ENCODE measurements at places on chromosomes 12 and 14.

DNA sequence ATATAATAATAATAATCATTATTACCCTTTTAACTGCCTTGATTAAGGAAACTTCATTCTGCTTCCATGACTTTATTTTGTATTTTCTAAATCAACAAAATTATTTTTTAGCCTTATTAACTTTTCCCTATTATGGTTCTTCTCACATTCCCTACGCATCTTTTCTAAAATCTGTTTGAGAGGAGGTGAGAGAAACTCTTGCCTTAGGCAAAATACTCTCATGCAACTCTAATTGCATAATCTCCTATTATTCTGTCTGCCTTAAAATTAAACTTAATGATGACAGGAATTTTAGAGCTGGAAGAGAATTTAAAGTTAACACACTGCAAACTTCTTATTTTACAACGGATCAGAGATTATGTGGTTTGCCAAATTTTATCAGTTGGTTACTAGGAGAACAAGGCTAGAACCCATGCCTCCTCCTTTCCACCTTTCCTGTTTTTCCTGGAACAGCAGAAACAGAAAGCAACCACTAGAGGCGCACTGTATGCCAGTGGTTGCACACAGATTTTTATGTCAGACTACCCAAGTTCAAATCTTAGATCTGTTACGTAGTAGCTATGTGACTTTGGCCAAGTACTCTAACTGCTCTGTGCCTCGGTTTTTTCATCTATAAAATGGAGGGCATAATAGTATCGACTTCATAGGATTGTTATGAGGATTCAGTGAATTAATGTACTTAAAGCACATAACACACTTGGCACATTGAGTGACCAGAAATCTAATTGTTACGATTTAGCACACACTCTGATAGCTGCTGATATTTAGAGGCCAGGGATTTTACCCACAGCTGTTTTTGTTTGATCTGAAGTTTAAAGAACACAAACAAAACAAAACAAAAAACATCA, 4.3 kb upstream of the BRMS1L start:
- no peak for DNase-seq

GRCh38 chr12:56229916-56230431, at the start of gene SLC39A5:
SLC39A5 (plus strand) TSS chr12:56230051; CDS start chr12:56231275, 1,224 bp downstream.
- DNase-seq = no peak

GRCh38 chr14:36857842-36858445, 196.3 kb downstream of the PAX9 start:
- no peak for DNase-seq

DNA sequence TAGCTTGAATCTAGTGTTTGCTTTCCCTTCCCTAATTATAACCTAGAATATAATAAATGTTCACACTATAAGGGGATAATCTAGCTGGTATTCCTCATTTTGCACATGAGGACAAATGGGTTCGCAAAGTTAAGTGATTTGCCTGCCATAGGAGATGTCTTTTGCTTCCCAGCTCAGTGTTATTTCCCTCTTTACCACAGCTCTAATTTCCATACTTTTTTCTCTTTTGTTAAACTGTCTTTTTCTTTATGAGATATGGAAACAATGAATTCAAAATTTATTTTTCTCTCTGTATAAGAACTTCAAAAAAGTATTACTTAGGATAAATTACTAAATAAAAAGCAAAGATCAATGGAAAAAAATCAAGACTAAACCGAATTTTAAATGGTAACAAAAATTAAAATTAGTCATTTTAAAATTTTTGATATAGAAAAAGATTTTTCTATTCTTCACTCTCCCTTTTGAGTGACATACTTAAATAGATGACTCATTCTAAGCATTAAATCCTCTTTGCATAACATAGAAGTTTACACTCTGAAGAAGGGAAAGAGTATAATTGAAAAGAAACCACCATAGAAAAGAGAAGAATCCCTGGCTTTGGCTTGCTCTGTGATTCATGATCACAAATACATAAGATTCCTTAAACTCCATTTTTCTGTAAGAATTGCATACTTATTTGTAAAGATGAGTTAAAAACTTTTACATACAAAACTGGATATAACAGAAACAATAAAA, 97.3 kb downstream of the INSM2 start:
- DNase-seq = no peak

DNA sequence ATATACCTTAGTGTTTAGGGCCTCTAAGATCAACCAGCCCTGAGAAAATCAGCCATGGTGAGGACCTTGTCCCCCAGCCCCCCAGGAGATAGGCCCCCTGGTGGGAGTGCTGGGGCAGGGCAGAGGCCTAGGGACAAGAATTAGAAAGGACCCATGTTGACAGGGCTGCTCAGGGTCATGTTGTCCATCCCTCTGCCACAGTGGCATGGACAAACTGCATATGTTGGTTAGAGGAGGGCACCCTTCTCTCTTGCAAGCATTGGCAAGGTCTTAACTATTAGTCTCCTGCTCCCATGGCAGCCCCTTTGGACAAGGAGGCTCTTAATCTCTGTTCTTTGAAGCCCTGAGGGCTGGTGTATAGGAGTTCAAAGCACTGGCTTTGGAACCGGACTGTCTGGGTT, 755 bp upstream of the PTPN6 start:
- no peak for DNase-seq

DNA sequence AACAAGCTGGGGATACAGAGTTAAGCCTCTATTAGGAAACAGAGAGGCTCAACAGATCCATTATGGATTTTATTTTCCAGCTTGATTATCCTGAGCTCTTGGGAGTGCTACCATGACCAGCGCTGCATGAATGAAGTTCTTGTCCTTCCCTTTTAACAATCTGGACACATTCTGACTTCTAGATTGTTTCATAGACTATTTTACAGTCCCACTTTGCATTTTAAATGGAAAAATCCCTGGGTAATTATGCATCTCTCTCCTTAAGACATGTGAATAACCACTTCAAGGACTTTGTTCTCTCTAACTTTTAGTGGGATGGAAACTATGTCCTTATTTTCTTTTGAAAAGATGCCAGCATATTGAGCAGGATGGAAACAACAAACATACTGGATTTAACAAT, 2.0 kb downstream of the CCDC198 start:
- DNase-seq = no peak

DNA sequence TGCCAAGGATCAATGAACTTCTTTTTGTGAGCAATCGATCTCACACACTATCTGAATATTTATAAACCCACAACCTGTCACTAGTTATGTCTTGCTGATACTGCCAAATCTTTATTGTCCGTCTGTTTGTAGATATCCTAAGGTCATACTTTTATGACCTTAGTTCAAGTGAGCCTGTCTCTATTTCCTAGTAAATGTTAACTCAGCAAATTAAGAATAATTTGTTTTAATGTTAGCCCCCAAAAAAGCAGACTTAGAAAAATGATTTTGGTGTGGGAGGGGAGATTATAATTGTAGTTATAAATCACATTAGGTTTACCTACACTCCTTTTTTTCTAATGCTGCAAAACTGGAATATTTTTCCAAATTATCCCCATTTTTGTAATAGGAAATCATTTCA, 9.4 kb downstream of the STYK1 start:
- DNase-seq = no peak

GRCh38 chr12:104002686-104003085, 37.0 kb downstream of the TDG start:
- no peak for DNase-seq

GRCh38 chr14:98466807-98467206, 805.2 kb downstream of the BCL11B start:
- DNase-seq = no peak

GRCh38 chr12:99131751-99132199, 486.7 kb downstream of the APAF1 start:
- no peak for DNase-seq

- DNase-seq = no peak
Measured at GRCh38 chr14:94702629-94703028, 67.3 kb downstream of the GSC start.

- DNase-seq = no peak
Measured at GRCh38 chr14:89965839-89966238, 10.1 kb downstream of the TDP1 start.

GRCh38 chr14:69651664-69652063, 40.3 kb downstream of the SUSD6 start:
- DNase-seq = no peak

- DNase-seq = no peak
Measured at GRCh38 chr14:54047645-54048308, 91.2 kb upstream of the BMP4 start.

GRCh38 chr14:63614679-63615363, 26.9 kb downstream of the WDR89 start:
- DNase-seq = no peak

GRCh38 chr12:122845041-122845864, 10.0 kb downstream of the HIP1R start:
- DNase-seq = no peak

DNA sequence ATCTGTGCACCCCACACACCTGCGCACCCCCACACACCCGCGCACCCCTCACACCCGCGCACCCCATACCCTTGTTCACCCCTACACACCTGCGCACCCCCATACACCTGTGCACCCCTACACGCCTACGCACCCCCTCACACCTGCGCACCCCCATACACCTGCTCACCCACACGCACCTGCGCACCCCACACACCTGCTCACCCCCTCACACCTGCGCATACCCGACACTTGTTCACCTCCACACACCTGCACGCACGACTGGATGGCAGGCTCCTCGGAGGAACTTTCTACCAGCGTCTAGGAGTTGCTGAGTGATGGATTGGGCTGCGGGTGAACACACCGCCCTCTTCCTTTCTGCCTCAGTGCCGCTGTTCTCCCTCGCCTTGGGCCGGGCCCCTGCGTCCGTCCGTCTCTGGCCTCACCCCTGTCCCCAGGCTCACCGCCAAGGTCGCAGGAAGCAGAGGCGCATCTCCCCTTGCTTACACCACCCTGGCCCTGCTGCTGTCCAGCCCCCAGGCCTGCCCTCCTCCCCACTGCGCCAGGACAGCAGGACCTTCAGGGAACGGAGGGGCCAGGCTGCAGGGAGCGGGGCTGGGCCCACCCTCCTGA, 20.7 kb upstream of the TMEM106C start:
- DNase-seq = no peak

- peak; percentile 46 for DNase-seq
Measured at GRCh38 chr12:125330645-125331341, 265.6 kb downstream of the AACS start.

DNA sequence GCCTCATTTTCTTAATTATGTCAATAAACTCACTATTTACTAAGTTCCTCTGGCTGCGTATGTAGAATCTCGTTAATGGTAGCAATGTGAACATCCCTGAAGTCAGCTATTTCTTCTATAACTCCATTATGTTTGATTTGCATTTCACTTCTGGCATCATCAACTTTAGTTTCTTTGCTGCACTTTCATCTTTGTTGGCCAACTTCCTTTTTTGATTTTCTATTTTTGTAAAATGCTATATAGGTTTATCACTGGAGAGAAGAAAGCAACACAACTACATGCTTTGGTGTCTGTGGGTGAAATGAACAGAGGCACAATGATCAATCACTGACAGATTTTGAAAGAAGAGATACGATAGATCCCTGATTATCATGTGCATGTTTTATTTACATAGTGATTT, 58.5 kb upstream of the ATF7IP start:
- DNase-seq = no peak

GRCh38 chr14:68682166-68683103, 110.4 kb downstream of the ZFP36L1 start:
- no peak for DNase-seq

GRCh38 chr14:73612339-73613045, at the start of gene ACOT6:
ACOT6 (plus strand) TSS chr14:73612517; CDS start chr14:73612572, 55 bp downstream.
- peak; percentile 75 for DNase-seq

DNA sequence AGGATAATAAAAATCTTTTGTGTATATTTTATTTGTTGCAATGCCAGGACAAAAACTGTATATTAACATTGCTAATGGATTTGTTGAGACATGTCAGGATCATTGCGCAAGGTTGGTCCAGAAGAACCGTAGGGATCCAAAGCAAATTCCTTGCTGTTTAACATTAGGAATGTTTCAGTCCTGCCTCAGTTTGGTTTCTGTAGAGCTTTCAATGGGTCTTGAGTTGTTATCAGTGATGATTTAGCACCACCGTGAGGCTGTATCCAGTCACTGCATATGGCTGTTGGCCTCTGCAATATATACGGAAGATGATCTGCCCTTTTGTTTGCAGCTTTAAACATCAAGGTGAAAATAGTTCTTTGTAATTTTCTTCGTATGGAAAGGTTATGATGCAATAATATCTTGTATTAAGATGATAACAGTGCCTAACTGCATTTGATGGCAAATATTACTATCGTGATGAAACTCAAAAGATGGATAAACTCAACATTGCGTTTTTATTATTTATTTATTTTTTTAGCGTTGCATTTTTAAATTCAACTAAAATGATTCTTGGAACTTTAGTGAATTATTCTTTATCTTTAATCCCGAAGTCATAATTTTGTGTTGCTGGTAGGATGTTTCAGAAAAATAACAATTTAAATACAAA, 231.2 kb downstream of the AKAP6 start:
- no peak for DNase-seq

DNA sequence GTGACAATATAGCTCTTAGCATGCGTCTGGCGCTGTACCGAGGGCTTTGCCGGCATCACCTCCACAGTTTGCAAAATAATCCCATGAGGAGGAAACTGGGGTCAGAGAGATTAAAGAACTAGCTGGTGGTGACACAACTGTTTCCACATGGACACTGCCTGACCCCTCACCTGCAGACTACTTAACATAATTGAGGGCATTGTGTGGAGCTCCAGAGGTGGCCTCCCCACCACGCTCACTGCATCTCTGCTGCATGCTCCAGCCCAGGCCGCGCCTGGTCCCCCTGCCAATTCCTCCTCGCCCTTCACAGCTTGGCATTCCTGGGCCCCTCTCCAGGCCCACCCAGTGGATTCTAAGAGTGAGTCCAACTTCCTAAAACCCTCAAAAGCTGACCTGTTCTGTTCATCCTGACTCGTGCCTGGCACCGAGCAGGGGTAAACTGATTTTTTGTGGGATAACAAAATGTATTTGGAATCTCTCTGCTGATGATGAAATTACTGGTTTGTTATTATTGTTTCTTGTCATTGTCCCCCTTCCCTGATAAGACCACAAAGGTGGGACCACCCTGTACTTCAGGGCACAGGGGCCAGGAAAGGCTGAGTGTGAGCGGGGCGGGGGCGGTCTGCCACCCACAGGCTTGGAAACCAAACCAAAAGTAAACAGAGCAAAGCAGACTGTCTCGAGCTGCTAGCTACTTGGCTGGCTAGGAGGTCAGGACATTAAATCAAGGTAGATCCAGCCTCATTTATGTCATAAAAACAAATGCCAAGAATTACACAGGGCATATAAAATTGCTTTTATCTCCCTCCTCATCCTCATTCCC, 40.6 kb downstream of the CHGA start:
- no peak for DNase-seq

- DNase-seq = no peak
Measured at GRCh38 chr12:31440134-31440533, 114.2 kb upstream of the SINHCAF start.

Data from stimulated activated effector memory CD8-positive, alpha-beta T cell treated with anti-CD3 and anti-CD28 coated beads, Interleukin-12 subunit alpha, Interleukin-12 subunit beta, amount 100 ng/mL, for 72 hours (primary cell).